T-helper 1 cell (primary cell): ENCODE measurements at places on chromosomes 16 and 17.

GRCh38 chr16:1659031-1659430 lies 19.0 kb upstream of the JPT2 start:
- no peak for DNase-seq

DNA sequence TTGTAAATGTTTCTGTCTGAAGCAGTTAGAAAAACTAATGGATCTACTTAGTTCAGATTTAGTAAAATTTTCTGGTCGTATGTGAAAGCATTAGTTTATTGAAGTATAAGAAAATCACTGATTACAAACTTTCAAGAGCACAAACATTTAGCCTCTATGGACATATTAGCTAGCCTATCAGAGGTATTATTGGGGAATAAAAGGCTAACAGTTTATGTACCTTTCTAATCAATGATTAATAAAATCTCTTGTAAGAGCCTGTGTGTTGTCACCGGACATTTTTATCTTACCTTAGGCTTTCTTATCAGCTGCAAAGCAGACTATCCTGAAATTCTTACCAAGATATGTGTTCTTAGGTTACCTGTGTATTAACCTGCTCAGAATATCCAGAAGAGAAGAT lies 21.2 kb downstream of the ZPBP2 start:
- no peak for DNase-seq

DNA sequence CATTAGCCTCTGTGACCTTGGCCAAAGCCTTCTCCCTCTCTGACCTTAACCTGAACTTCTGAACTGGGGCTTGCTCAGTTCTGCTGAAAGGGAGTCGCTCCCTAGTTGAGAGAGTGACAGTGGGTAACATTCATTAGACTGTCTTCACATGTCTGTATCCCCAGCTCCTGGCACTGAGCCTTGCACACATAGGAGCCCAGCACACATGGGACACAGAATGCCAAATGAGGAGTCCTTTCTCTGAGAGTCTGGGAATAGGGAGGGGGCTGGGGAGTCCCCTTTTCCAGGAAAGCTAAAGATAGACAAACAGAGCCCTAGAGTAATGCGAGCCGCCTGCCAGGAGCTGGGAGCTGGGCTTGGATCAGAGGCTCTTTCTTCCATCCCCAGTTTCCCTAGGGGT lies 2.5 kb downstream of the TAC4 start:
- DNase-seq = no peak

- DNase-seq = no peak
Observed at GRCh38 chr17:39116224-39116623, 35.2 kb downstream of the PLXDC1 start.

DNA sequence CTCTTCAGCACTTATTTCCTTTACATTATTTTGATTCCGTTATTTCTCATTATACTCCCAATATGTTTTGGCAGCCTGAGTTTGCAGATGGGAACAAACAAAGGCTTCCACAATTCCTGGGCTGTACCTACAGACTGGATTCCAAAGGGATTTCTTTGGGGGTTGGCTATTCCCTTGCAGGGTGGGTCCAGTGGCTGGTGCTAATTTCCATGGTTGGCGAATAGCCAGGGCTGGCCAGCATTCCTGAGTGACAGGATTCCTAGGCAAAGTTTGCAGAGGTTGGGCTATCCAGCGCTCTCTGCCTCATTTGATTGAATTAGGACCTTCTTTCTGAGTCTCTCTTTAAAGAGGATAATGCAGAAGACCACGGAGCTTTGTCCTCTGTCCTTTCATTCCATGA lies 207.4 kb downstream of the MAF start:
- no peak for DNase-seq

DNA sequence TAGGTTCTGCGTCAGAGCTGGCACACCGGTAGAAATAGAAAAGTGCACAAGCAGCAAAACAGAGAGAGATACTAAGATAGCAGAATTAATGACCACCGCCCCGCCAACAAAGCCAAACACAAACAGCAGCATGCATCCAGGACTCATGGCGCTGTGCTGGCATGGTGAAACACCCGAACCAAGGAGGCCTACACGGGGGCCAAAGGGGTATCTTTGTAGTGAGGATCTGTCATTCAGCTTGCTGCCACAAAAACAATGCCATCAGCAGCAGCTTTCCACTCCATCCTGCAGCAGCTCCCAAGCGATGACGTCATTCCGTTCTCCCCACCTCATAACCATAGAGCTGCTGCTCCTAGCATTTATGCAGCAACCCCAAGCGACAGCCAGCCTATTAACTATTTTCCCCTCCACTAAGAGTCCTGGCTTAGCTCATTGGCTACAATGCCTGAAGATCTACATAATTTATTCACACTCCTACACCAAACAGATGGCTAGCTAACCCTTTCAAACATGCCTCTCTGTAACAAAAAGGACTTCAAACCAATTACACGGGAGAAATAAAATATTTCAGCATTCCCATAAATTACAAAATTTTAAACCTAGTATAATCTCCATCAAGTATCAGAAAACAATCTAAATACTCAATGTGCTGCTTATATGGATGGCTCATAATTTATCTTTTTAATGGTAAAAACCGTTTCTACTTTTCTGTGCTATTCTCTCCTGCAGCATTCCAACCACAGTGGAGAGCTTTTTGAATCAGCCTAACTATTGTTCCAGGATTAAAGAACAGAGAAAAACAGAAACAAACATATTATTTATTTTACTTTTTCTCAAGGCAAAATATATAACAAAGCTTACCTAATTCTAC lies 73.9 kb downstream of the SPAG9 start:
- DNase-seq = no peak
